Left cardiac atrium (tissue), 4 donors: ENCODE measurements at places on chromosomes 12 and 14. TPM values are rescaled to one million over a fixed set of nuclear protein-coding genes. Genes with fewer than 3 reads are reported as not detected.

DNA sequence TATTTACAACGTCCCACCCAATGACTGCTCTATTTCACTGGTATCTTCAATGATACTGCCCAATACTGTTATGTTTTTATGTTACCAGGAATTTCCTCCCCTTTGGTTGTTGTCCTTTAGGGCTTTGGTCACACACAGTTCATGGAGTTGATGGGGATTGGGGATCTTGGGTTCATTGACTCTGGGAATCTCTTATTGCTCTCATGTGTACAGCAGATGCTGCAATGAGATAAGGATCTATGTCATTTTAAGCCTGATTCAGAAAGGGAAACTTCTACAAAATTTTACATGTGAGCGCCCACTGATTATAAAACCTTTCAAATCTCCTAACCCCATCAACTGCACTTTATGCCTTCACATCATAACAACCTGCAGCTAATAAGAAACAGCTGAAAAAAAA, 67.2 kb downstream of the FAR2 start:
- DNase-seq = no peak

- DNase-seq = no peak
These were observed 2.6 kb upstream of the PLEKHG3 start for GRCh38 chr14:64701660-64702059.

GPR137C gene
- 0.74 TPM for total RNA-seq

DNA sequence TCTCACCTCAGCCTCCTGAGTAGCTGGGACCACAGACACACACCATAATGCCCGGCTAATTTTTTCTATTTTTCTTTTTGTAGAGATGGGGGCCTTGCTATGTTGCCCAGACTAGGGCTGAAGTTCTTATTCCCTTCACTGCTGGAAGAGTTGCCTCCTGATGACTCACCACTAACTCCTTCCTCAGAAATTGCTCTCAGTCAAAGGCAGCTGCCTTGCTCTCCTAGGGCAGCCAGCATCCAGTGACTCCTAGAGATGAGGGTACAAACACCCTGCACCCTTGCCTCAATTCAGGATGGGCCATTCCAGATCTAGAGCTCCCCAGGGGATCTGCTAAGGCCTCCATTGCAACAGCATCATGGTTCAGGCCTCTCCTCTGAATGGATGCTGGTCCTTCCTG, 54.0 kb upstream of the RASSF8 start:
- no peak for DNase-seq

DNA sequence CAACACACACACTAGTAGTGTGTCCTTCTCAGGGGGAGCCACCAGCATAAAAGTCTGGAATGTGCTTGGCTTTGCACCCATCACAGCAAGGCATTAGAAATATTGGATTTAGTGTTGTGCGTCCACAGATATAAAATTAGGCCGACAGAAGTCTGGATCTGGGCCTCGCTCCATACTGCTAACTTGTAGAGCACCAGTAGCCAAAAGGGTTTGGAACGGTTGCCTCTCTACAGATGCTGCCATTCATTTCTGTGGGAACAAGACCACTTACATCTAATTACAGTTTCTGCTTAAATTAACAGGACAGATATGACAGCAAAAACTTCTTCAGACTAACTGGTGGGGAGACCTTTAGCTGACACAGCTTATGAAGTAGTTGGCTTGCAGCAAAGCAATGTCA, 94.2 kb downstream of the EXOC5 start:
- DNase-seq = no peak
